Epithelial cell of alveolus of lung (primary cell): ENCODE measurements at places on chromosomes 2 and 18. TPM values are rescaled to one million over a fixed set of nuclear protein-coding genes. Genes with fewer than 3 reads are reported as not detected.

HJURP gene
- total RNA-seq, result 8.4 and 22.4 TPM in 2 replicates

COL3A1 gene
- 1,834 and 2,433 TPM in 2 replicates for total RNA-seq

RRM2 gene
- total RNA-seq, result 22.0 and 60.6 TPM in 2 replicates

MYO7B gene
- 0.24 TPM in 1 of 2 replicates, not detected in the other for total RNA-seq

PLGLB1 gene
- total RNA-seq, result 0.13 and 1.2 TPM in 2 replicates

CTNNA2 gene
- total RNA-seq, result not detected in 2 replicates

KCNG2 gene
- total RNA-seq, result 4.7 and 18.8 TPM in 2 replicates

SPP2 gene
- not detected in 2 replicates for total RNA-seq

CYP27C1 gene
- total RNA-seq, result 0.26 and 0.48 TPM in 2 replicates

STK11IP gene
- 15.4 and 15.7 TPM in 2 replicates for total RNA-seq

TMEM169 gene
- total RNA-seq, result 0.16 and 0.65 TPM in 2 replicates

HNMT gene
- total RNA-seq, result 36.8 and 39.8 TPM in 2 replicates

SNTG2 gene
- total RNA-seq, result not detected in 2 replicates

LRATD1 gene
- total RNA-seq, result 0.64 and 3.5 TPM in 2 replicates

MOGAT1 gene
- not detected in 2 replicates for total RNA-seq

MRPL19 gene
- total RNA-seq, result 38.4 and 39.8 TPM in 2 replicates

CHRND gene
- total RNA-seq, result 2.7 TPM in 1 of 2 replicates, not detected in the other

FHOD3 gene
- 3.0 and 4.9 TPM in 2 replicates for total RNA-seq

FBXO15 gene
- total RNA-seq, result 0.91 TPM in 1 of 2 replicates, not detected in the other

CROCC2 gene
- total RNA-seq, result 0.80 TPM in 1 of 2 replicates, not detected in the other

FOXI3 gene
- total RNA-seq, result not detected in 2 replicates

CHRNA1 gene
- total RNA-seq, result 4.1 and 5.7 TPM in 2 replicates

NPHP1 gene
- 2.6 and 2.8 TPM in 2 replicates for total RNA-seq

ZAP70 gene
- total RNA-seq, result not detected in 2 replicates

TXNL1 gene
- 60.0 and 65.3 TPM in 2 replicates for total RNA-seq

PARD6G gene
- 5.9 and 10.8 TPM in 2 replicates for total RNA-seq

PSMA8 gene
- not detected in 2 replicates for total RNA-seq

HS1BP3 gene
- total RNA-seq, result 23.3 and 36.3 TPM in 2 replicates

C1QL2 gene
- not detected in 2 replicates for total RNA-seq

SLC30A3 gene
- not detected in 2 replicates for total RNA-seq
